Activated T-cell treated with anti-CD3 and anti-CD28 coated beads for 4 hours (primary cell): ENCODE measurements at places on chromosomes 7 and 10.
A peak's percentile ranks its signal among the peaks of the same experiment; 100 is the strongest.

- DNase-seq = no peak
Observed at GRCh38 chr7:18558503-18558902, 63.0 kb downstream of the HDAC9 start.

GRCh38 chr10:94320285-94320914 is 42.3 kb downstream of the NOC3L start:
- peak; percentile 51 for DNase-seq

DNA sequence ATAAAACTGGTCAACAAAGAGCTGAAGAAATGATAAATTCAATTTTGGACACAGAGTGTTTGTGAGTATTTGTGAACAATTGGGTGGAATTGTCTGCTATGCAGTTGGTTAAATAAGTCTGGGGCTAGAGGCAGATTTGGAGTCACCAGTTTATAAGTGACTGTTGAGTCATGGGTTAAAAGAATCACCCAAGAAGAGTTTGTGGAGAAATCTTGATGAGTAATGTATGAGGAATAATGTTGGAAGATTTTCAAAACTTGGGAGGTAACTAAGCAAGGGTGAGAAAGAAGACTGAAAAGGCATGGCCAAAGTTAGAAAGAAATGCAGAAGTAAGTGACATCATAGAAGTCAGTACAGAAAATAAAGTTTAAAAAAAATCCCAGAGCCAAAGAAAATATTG is 750.7 kb downstream of the MAGI2 start:
- DNase-seq = no peak

- no peak for DNase-seq
Observed at GRCh38 chr10:97090035-97090434, 95.7 kb downstream of the SLIT1 start.

GRCh38 chr10:80741278-80741677 is 203.6 kb downstream of the SH2D4B start:
- DNase-seq = no peak

DNA sequence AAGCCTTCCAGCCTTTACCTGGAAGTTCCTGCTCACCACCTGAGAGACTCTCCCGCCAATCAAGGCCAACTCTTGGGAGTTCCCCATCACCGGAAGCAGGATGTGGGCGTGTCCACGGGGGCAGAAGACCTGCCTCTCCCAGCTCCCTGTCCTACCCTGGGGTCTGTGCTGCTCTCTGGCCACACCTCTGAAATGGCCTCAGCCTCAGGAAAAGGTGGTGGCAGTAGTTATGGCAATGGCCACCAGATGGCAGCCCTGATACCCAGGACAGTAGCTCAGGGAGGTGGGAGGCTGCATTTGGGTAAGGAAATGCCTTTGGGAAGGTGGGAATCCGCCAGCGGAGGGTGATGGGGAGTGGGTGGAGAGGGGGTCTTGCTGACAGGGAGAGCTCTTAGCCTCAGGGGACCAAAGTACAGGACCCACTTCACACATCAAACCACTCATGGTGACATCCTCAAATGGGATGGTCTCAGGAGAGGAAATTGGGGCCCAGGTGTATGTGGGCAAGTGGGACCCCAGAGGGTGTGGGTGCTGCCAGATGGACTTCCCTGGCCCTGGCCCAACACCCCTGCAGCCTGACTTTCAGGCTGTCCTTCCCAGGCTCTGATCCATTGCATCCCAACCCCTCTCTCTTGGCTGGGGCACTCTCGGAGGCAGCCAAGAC is 33.9 kb downstream of the KAZALD1 start:
- peak; percentile 59 for DNase-seq

GRCh38 chr7:158816271-158816670 is 13.0 kb downstream of the ESYT2 start:
- no peak for DNase-seq

DNA sequence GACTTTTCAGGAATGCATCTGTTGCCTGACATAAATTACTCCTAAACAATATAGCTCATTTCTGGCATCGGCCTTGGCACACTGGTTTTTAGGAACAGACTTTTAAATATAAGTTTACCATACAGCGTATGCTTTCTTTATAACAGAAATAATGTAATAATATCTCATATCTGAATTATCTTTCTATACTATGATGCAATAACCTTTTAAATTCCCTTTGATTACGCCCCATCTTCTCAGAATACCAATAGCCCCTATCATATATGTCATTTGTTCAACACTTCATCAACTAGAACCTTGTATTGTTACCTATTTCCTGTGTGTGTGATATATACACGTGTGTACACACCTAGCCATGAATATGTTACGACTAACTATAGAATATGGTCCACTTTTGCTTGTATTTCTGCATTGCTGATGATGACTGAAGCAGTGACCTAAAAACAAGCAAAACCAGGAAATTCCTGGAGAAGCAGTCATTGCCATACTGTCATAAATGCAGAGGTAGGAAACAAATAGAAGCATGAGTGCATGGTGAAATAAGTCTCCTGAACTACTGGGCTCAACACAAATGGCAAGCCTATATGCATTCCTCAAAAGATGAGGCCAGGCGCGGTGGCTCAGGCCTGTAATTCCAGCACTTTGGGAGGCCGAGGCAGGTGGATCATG is 618.4 kb upstream of the NRP1 start:
- DNase-seq = no peak

GRCh38 chr7:84701524-84702306 is 485.1 kb downstream of the SEMA3D start:
- no peak for DNase-seq

- no peak for DNase-seq
Observed at GRCh38 chr10:122849090-122849489, 3.4 kb upstream of the CUZD1 start.

DNA sequence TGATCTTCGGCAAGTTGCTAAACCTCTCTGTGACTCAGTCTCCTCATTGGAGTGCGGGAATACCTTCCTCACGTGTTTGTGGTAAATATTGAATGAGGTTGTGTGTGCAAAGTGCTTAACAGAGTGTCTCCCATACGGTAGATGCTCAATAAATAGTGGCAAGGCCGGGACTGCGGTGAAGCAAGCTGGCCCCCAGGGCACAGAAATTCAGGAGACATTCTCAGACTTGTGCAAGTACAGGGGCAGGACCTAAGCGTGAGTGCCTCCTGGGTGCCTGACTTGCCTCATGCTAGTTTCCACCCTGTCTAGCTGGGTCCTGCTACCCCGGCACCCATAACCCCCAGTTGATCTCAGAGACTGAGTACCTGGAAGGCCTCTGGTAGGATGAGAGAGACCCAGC is 97.8 kb downstream of the CDH23 start:
- no peak for DNase-seq
